Right atrium auricular region (tissue), 2 donors: ENCODE measurements at places on chromosomes 7 and 10.

- no peak for DNase-seq
Measured at GRCh38 chr7:18895456-18895855, 222.0 kb downstream of the TWIST1 start.

GRCh38 chr7:26397332-26397731 lies 105.7 kb downstream of the SNX10 start:
- DNase-seq, result no peak

DNA sequence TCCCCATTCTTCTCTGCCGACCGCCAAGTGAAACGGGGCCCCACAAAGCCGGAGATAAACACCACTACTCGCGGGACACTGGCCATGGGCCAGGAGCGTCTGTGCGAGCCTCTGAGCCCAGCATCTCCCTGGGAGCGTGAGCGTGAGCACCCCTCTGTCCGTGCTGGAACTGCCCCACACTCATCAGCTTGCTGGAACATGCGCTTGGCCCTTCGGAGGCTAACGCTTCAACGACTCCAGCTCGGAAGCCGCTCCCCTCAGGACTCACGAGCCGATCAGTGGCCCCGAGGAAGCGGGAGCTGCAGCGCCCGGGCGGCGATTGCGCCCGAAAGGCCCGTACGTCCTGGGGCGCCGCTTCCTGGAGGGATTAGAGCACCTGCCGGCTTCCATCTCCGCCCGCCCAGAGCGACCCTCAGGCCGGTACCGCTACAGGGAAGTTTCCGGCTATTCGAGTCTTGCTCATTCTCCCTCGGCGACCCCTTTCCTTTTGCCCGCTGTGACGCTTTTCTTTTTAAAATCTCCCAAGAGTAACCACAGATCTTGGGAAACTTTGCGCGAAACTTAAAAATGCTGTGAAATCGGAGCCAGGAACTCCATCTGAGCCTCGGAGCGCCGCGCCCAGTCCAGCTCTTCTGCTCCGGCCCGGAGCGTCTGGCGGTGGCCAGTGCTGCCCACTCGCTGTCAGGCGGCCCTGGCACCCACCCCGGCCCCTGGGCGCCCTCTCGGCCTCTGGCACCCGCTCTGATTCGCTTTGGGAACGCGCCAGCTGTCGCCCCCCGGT lies 1.0 kb downstream of the TLL2 start:
- no peak for DNase-seq

DNA sequence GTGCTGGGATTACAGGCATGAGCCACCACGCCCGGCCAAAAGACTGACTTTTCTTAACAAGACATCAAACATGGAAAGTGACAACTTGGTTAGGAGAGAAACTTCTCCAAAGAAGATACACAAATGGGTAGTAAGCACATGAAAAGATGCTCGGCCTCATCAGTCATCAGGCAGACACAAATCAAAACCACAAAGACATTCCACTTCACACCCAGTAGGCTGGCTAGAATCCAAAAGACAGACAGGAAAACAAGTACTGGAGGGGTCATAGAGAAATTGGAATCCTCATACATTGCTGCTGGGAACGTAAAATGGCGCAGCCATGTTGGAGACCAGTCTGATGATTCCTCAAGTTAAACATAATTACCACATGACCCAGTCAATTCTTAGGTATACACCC lies 16.4 kb downstream of the SEPHS1 start:
- no peak for DNase-seq

- no peak for DNase-seq
Measured at GRCh38 chr10:83522456-83522855, 616.9 kb upstream of the GHITM start.

DNA sequence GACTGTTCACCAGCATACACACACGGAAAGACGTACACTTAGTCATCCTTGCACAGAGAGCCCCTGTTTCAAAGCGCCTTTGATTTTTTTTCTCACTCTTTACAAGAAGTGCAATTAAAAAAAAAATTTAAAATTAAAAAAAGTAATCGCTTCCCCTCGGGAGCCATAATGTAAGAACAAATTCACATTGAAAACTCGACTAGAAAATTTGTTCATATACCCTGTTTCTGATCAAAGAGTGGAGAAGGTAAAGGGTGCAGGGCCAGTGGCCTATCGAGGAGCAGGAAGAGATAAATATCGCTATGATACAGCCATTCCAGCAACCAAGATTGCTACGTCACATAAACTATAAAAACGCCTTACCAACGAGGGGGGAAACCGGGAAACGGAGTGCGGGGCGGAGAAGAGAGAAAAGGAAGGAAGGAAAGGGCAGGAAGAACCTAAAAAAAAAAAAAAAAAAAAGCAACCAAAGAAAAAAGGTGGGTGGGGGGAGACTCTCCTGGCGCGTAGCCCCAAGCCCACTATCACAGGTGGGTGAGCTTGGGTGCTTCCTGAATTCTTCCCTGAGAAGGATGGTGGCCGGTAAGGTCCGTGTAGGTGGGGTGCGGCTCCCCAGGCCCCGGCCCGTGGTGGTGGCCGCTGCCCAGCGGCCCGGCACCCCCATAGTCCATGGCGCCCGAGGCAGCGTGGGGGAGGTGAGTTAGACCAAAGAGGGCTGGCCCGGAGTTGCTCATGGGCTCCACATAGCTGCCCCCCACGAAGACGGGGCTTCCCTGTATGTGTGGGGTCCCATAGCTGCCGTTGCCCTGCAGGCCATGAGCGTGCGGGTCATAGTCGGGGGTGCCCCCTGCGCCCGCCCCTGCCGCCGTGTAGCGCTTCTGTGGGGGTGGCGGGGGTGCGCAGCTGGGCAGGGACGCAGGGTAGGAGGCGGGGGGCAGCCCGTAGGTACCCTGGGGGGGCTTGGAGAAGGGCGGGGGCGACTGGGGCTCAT lies 5.2 kb upstream of the HOXA2 start:
- DNase-seq, result peak; percentile 32

DNA sequence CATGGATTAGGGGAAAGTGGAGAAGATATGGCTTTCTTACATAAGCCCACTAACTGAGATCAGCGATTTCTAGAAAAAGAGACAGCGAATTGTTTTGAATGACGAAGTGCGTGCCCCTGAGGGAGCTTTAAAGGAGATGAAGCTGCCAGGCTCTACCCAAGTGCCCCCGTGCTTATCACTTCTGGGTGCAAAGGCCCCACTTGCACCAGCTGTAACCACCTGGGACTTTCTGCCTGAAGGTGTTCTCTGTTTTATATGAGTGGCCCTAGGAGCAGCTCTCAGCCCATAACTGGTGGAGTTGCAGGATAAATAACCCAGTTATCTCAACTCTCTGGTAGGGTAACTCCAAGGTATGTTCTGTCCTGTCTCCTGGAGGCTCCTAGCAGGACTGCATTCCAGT lies 20.4 kb upstream of the CARD11 start:
- DNase-seq, result no peak

- no peak for DNase-seq
Measured at GRCh38 chr7:142459551-142459963, 201.7 kb upstream of the PRSS58 start.

DNA sequence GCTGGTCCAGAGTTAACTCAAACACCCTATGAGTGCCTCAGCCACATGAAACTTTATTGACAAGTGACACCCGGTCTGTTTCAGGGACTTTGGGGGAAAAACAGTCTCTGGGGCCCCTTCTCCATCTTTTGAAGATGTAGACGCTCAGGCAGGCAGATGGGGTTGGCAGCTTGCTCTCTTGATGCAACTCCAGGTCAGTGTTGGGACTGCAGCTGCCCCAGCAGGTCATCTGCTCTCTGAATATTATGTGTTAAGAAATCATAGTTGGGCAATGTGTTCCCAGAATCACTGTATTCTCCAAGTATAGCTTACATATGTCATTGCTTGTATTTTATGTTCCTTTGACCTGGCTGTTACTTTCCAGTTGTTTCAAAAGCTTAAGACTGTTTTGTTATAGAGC lies 544.9 kb upstream of the MGMT start:
- DNase-seq, result no peak
